Dermis microvascular lymphatic vessel endothelial cell (primary cell): ENCODE measurements at places on chromosomes 3 and 15. TPM values are rescaled to one million over a fixed set of nuclear protein-coding genes. Genes with fewer than 3 reads are reported as not detected.

DPPA4 gene
- not detected in 2 replicates for total RNA-seq

NPAP1 gene
- not detected in 2 replicates for total RNA-seq

IQCH gene
- total RNA-seq = 1.0 and 1.1 TPM in 2 replicates

TNFAIP8L3 gene
- 91.5 and 154 TPM in 2 replicates for total RNA-seq

SH2D7 gene
- not detected in 2 replicates for total RNA-seq

MCF2L2 gene
- 0.25 and 0.26 TPM in 2 replicates for total RNA-seq

LRRC2 gene
- under 0.01 and 0.13 TPM in 2 replicates for total RNA-seq

EIF2A gene
- 165 and 216 TPM in 2 replicates for total RNA-seq

ESYT3 gene
- under 0.01 TPM in 1 of 2 replicates, not detected in the other for total RNA-seq

LZTFL1 gene
- total RNA-seq = 6.0 and 8.6 TPM in 2 replicates

ADGRG7 gene
- not detected in 2 replicates for total RNA-seq

CMC1 gene
- total RNA-seq = 2.1 and 2.8 TPM in 2 replicates

IGDCC3 gene
- 0.13 TPM in 1 of 2 replicates, not detected in the other for total RNA-seq

TRH gene
- not detected in 2 replicates for total RNA-seq

NDUFB4 gene
- total RNA-seq = 20.8 and 25.8 TPM in 2 replicates

TMIE gene
- total RNA-seq = under 0.01 TPM in 1 of 2 replicates, not detected in the other

HTD2 gene
- total RNA-seq = 4.1 and 8.1 TPM in 2 replicates

MUC13 gene
- total RNA-seq = not detected in 2 replicates

CGNL1 gene
- total RNA-seq = 25.7 and 27.7 TPM in 2 replicates

GUCA1C gene
- not detected in 2 replicates for total RNA-seq

CD96 gene
- total RNA-seq = not detected in 2 replicates

PLCB2 gene
- total RNA-seq = under 0.01 TPM in 1 of 2 replicates, not detected in the other

MAN2A2 gene
- total RNA-seq = 13.6 and 24.4 TPM in 2 replicates

KCNMB2 gene
- total RNA-seq = not detected in 2 replicates
